ENCODE measurements at places on chromosomes 12 and 14.

GRCh38 chr12:49645146-49646039 is 22.0 kb downstream of the PRPF40B start:
- no peak for DNase-seq

DNA sequence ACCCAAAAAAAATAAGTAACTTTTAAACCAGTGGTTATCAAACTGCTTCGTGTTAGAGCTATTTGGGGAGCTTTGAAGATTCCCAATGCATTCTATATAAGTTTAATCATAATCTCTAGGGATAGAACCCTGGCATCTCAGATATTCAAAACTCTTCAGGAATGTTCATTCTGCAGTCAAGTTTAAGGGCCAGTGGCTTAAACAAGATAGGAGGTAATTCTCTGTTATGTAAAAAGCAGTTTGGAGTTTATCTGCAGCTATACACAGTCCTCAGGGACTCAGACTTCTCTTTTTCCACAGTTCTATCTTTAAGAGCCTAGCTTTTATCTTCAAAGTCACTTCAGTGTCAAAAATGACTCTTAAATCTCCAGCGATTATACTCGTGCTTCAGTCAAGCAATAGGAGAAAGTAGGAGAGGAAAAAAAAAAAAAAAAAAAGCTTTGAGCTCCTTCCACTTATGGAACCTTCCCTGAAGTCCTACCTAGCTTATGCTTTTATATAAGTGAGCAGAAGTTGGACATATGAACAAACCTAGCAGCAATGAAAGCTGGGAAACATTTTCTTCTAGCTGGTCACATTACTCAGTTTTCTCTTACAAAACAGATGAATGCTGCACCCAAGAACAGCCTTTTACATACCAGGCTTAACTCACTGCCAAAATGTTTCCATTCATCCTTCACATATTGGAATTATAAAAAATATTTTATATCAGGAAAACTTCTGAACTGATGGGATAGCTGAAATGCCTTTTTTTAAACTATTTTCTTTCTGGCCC is 302.8 kb downstream of the FSCB start:
- DNase-seq: no peak

DNA sequence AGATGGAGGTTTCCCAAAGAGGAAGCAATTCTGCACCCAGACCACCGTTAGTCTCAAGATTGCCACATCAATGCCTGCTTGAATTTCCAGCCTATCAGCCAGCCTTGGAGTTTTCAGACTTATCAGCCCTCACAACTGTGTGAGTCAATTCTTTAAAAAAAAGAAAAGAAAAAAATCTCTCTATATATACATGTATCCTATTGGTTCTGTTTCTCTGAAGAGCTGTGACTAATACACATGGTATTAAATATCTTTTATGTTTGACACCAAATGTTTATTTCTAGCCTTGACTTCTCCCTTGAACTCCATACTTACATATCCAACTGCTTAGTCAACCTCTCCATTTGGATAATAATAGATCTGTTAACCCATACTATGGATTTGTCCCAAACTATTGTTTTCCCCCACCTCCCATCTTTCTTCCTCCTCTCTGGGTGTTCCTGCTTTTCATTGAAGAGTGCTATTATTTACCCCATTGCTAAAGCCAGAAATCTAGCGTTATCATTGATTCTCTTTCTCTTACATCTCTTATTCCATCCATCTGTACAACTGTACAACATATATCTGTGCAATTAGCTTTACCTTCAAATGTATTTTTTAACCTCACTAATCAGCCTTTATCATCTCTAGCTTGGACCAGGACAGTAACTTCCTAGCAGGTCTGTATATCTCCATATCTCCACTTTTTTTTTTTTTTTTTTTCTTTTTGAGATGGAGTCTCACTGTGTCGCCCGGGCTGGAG is 22.7 kb upstream of the EID3 start:
- no peak for DNase-seq

- no peak for DNase-seq
Measured at GRCh38 chr12:108302403-108303311, 36.5 kb downstream of the CMKLR1 start.

DNA sequence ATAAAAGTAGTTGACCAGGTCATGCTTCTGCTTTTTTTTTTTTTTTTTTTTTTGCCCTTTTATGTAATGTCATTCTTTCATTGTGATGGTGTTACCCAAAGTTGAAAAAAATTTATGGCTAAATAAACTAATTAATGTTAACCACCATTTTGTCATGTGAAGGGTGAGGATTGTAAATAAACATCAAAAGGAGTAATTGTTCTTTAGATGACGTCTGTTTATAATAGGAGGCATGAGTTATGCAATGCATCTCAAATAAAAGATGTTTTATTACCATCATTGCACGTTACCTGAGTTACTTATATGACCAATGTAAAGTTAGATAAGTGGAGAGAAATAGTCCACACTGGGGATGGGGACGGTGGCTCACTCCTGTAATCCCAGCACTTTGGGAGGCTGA is 349.9 kb upstream of the PDE3A start:
- no peak for DNase-seq

- DNase-seq: peak; percentile 28
Measured at GRCh38 chr14:50928002-50928635, 16.2 kb downstream of the PYGL start.

- DNase-seq: no peak
Measured at GRCh38 chr12:24719293-24719721, 229.6 kb downstream of the BCAT1 start.

GRCh38 chr12:105562199-105562971 is 231.9 kb downstream of the C12orf75 start:
- no peak for DNase-seq

DNA sequence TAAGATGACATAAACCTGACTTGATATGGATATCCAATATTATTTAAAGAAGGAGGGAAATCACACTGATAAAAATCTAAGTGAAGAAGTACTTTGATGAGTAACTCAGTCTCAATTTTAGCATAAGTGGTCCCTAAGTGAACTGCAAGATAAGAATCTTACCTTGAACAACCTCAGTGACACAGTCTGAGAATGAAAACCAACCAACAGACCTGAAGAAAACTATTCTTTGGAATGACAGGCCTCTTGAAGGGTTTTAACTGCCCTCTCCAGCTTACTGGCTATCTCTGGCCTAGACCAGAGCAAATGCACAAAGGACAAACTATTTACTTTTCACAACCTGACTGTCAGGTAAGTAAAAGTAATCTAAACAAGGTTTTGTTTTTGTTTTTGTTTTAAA is 44.7 kb downstream of the CPM start:
- DNase-seq: no peak

DNA sequence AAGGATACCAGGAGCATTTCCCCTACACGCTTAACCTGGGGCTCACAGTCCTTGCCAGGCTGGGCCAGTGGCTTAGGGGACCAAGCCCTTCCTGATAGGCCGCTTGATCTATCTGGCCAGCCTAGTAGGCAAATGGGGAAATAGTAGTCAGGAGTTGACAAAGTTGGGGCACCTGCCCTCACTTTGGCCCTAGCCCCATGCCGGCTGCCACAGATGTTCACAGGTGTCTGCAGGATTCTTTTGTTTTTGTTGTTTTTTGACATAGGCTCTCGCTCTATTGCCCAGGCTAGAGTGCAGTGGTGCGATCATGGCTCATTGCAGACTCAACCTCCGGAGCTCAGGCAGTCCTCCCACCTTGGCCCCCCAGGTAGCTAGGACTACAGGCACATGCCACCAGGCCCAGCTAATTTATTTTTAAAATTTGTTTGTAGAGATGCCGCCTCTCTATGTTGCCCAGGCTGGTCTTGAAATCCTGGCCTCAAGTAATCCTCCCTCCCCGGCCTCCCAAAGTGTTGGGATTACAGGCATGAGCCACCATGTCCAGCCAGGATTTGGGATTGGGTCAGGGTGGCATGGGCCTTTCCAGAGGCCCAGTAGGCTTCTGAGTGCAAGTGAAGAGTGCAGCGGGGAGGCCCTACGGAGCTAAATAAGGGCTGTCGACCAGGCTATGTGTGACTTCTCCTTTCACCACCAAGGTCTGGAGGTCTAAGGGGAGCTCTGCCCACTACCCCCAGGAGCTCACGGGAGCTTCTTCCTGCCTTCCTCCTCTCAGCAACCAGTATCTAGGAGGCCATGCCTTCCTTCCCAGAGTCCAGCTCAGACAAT is 15.5 kb upstream of the HDAC7 start:
- DNase-seq: no peak

- DNase-seq: no peak
Measured at GRCh38 chr12:49626169-49626835, 2.9 kb downstream of the PRPF40B start.

GRCh38 chr12:124605150-124605882 is 37.9 kb upstream of the NCOR2 start:
- no peak for DNase-seq

GRCh38 chr12:83739607-83740006 is 1052.9 kb downstream of the TMTC2 start:
- no peak for DNase-seq

GRCh38 chr14:33120341-33120740 is 181.7 kb downstream of the NPAS3 start:
- DNase-seq: no peak

Data from anterior cingulate cortex (tissue), 58 donors.